ENCODE measurements at places on chromosomes 5 and 9. TPM values are rescaled to one million over a fixed set of nuclear protein-coding genes. Genes with fewer than 3 reads are reported as not detected.

- H3K4me1 ChIP-seq, result no peaks in the 10 kb centered on the region
- DNase-seq, result no peak
- no peak overlapping the region for H3K27ac ChIP-seq
- no peak overlapping the region for H3K4me3 ChIP-seq
- no peaks in the 10 kb centered on the region for H3K27me3 ChIP-seq
- H3K36me3 ChIP-seq, result no peaks in the 10 kb centered on the region
Measured at GRCh38 chr9:87236546-87236945, 261.1 kb upstream of the DAPK1 start.

- no peaks in the 10 kb centered on the region for H3K4me1 ChIP-seq
- no peak for DNase-seq
- H3K27ac ChIP-seq, result no peak overlapping the region
- H3K36me3 ChIP-seq, result no peaks in the 10 kb centered on the region
- no peaks in the 10 kb centered on the region for H3K27me3 ChIP-seq
Measured at GRCh38 chr5:61904730-61905129, 401.3 kb upstream of the KIF2A start.

GRCh38 chr9:36441966-36442365 lies 41.9 kb upstream of the RNF38 start:
- H3K36me3 ChIP-seq, result no peaks in the 10 kb centered on the region
- H3K27me3 ChIP-seq, result no peaks in the 10 kb centered on the region
- H3K4me3 ChIP-seq, result no peak overlapping the region
- H3K27ac ChIP-seq, result no peak overlapping the region
- DNase-seq, result no peak

DNA sequence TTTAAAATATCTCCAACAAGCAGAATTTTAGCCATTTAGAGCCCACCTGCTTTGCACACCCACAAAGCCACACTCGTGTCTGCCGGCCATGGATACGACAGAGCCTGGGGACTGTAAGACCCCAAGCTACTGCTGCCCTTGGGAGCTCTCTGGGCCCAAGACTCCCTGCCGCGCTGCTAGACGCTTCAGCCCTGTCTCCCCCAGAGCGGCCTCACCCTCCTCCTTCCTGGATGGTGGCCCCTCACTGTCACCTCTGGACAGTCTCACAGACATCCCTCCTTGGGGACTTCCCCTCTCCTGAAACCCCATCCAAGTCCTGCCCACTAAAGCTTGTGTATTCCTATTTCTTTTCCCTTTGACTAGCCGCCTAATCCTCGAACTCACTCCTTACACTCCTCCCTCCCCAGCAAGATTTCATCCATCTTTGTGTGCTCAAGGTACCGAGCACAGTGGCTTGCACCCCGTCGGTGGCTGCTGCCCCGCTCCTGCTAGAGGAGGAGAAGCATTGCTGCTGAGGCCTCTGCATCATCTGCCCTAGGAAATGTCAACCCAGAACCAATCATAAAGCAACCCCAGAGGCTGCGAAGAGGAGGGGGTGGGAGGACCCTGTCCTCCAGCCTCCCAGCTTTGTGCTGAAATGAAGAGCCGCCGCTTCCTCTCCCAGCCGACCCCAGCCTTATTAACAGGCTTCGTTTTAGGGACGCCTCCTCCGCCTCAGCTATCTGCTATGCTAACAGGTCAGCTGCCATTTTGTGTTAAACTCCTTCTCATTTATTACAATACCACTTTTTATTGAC lies 71.2 kb downstream of the CFAP77 start:
- H3K4me3 ChIP-seq, result no peak overlapping the region
- H3K4me1 ChIP-seq, result peaks cover under 1% of the 10 kb centered on the region
- H3K27ac ChIP-seq, result no peak overlapping the region
- no peaks in the 10 kb centered on the region for H3K27me3 ChIP-seq

DNA sequence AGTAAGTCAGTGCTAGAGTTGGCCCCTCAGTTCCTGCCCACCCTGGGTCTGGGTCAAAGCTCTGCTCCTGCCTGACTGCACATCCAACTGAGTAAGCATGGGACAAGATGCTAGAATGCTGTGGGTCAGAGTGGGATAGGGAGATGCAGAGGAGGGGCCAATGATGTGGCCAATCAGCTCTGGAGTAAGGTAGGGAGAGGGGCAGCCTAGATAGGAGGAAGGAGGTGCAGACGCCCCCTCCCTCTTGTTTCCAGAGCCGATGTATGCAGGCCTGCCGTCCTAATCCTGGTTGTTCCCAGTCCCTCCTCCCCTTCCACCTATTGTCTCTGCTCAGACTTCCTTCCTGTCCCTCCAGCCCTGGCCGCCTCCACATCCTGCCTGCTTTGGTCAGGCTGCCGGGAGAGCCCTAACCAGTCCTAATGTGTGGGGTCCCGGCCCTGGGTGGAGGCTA lies 1.3 kb downstream of the ARAP3 start:
- no peak overlapping the region for H3K27ac ChIP-seq
- peaks cover 16% of the 10 kb centered on the region for H3K4me1 ChIP-seq
- no peak overlapping the region for H3K4me3 ChIP-seq
- no peak for DNase-seq
- H3K27me3 ChIP-seq, result no peaks in the 10 kb centered on the region

DNA sequence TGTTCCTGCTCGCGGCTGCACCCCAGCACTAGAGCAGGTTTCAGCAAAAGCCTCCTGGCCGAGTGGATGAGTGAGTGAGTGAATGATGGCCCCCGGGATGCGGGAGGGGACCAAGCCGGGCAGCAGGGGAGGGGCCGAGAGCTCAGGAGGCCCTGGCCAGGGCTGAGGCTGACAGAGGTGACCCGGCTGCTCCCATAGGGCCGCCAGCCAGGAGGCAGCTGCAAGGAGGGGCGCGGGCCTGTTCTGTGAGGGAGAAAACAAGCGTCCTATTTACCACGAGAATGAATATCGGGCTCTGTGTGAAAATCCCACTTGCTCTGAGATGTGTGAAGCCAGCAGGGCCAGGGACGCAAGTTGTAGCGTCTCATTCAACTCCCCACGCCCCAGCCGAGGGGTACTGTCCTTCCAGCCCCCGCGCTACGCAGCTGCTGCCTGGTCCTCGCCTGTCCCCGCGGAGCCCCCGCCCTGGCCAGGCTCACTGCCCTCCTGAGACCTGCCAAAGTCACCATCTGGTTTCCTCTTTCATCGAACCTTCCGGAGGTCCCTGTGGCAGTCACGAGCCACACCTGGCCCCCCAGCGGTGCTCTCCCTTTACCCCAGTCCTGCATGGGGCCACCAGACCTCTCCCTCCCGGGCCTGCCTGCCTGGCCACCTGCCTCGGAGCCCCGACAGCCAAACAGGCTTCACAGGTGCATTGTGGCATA lies 38.8 kb downstream of the RASGEF1C start:
- H3K36me3 ChIP-seq, result no peaks in the 10 kb centered on the region
- H3K27ac ChIP-seq, result no peak overlapping the region
- no peaks in the 10 kb centered on the region for H3K27me3 ChIP-seq
- no peak for DNase-seq
- no peak overlapping the region for H3K4me3 ChIP-seq

DNA sequence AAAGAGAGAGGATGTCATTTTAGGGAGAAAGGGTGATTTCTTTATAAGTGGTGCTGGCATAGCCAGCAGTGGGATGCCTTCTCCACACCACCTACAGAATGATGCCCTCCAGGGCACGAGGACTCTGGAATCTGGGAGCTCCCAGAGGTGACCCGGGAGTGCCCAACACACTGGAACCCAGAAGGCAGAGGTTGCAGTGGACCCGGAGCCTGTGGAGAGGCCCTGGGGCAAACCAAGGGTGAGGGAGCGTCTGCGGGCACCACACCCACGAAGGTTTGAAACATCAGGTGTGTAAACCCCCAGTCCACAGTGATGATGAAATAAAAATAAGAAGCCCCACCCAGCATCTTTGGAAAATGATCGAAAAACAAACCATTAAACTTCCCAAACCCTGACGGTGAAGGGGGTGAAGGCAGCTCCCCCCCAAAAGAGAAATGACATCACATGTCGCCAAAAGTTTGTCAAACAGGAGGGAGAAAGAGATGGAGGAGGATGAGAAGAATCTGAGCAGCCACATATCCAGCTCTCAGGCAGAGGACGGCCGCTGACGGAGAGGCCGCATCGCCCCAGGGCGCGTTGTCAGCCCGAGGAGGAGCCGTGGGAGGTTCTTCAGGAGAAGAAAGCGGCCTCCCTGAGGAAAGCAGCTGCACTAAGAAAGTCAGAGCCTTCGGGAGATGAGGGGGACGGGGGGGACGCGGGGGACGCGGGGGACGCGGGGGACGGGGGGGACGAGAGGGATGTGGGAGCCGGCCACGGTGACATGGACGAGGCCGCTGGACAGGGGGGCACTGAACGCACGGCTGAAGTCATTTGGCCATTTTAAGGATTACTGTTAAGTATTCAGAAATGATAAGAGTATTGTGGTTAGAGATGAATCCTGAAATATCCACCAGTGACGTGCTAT lies 43.1 kb upstream of the NSMF start:
- no peaks in the 10 kb centered on the region for H3K4me1 ChIP-seq
- no peak overlapping the region for H3K27ac ChIP-seq
- H3K36me3 ChIP-seq, result no peaks in the 10 kb centered on the region
- H3K27me3 ChIP-seq, result no peaks in the 10 kb centered on the region
- no peak overlapping the region for H3K4me3 ChIP-seq

DNA sequence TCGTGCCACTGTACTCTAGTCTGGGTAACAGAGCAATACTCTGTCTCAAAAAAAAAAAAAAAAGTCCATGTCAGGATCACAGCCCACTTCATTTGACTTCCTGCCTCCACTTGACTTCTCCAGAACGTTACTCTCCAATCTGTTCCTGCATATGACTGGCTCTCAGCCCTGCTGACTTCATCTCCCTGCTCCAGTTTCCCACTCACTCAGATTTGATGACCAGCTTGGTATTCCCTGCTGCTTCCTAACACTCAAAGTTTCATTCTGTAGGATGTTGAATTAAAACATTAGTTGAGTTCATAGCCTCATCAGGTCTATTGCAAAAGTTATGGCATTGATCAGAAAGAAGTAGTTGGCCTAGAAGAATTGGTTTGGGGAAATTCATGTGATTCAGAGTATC lies 52.3 kb downstream of the UGCG start:
- no peaks in the 10 kb centered on the region for H3K4me1 ChIP-seq
- H3K27me3 ChIP-seq, result no peaks in the 10 kb centered on the region
- no peak for DNase-seq
- no peaks in the 10 kb centered on the region for H3K36me3 ChIP-seq
- no peak overlapping the region for H3K27ac ChIP-seq
- no peak overlapping the region for H3K4me3 ChIP-seq

- H3K27me3 ChIP-seq, result no peaks in the 10 kb centered on the region
- no peak for DNase-seq
- no peak overlapping the region for H3K27ac ChIP-seq
- no peak overlapping the region for H3K4me3 ChIP-seq
Measured at GRCh38 chr5:107324071-107324470, 346.7 kb downstream of the EFNA5 start.

DNA sequence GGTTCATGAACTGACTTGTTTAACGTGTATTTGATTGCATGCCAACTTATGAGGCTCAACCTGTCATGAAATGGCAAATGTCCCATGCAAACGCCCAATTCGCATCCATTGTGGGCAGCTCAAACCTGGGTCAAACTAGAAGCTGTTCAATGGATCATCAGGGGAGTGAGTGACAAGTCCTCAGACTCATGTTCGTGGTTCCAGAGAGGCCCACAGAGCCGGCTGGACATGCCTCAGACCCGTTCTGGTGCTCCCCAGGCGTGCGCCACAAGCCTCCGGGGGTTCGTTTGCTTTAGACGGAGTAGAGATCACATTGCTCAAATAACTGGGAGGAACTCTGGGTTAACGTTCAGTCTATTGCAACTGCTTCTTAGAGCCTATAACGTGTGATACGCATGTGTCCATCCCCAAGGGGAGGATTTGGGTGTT lies 15.0 kb downstream of the GFI1B start:
- no peaks in the 10 kb centered on the region for H3K36me3 ChIP-seq
- H3K4me1 ChIP-seq, result no peaks in the 10 kb centered on the region
- H3K27ac ChIP-seq, result no peak overlapping the region
- DNase-seq, result no peak
- H3K4me3 ChIP-seq, result no peak overlapping the region

- no peak for DNase-seq
- no peaks in the 10 kb centered on the region for H3K36me3 ChIP-seq
- no peak overlapping the region for H3K4me3 ChIP-seq
- H3K27me3 ChIP-seq, result no peaks in the 10 kb centered on the region
Measured at GRCh38 chr5:133697536-133698258, 85.4 kb upstream of the FSTL4 start.

GRCh38 chr9:80615964-80616363 lies 1044.2 kb downstream of the TLE4 start:
- no peak for DNase-seq
- no peaks in the 10 kb centered on the region for H3K4me1 ChIP-seq
- H3K27ac ChIP-seq, result no peak overlapping the region
- H3K27me3 ChIP-seq, result no peaks in the 10 kb centered on the region
- H3K36me3 ChIP-seq, result no peaks in the 10 kb centered on the region

- DNase-seq, result no peak
- H3K4me3 ChIP-seq, result no peak overlapping the region
- no peaks in the 10 kb centered on the region for H3K36me3 ChIP-seq
- H3K27ac ChIP-seq, result no peak overlapping the region
Measured at GRCh38 chr9:68983522-68984424, 30.1 kb downstream of the PRKACG start.

- H3K27me3 ChIP-seq, result no peaks in the 10 kb centered on the region
- no peaks in the 10 kb centered on the region for H3K36me3 ChIP-seq
- no peak overlapping the region for H3K27ac ChIP-seq
- no peak for DNase-seq
- H3K4me3 ChIP-seq, result no peak overlapping the region
Measured at GRCh38 chr9:20788526-20789451, 104.7 kb downstream of the FOCAD start.

DNA sequence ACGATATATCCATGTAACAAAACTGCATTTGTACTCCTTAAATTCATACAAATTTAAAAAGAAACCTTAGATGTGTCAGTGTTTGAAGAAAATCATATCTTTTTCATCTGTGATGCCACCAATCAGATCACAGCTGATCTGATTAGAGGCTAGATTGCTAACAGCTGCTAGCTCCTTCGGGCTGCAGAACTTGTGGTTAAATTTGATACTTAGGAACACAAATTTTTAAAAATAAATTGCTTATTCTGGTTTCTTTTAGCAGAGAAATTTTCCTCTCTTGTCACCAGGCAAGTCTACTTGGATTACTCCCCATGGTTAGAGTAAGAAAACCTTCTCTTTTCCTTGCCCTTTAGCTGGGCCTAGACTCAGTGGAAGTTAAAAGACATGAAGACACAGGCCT lies 94.6 kb upstream of the RANBP6 start:
- peaks cover 5% of the 10 kb centered on the region for H3K4me1 ChIP-seq
- H3K4me3 ChIP-seq, result no peak overlapping the region
- H3K27me3 ChIP-seq, result no peaks in the 10 kb centered on the region
- DNase-seq, result no peak
- no peaks in the 10 kb centered on the region for H3K36me3 ChIP-seq

The ANKRD34B gene
- total RNA-seq, result not detected

The TLX3 gene
- not detected for total RNA-seq

The HRCT1 gene
- not detected for total RNA-seq

The EPB41L4A gene
- 0.30 TPM for total RNA-seq

The PCDHAC2 gene
- not detected for total RNA-seq

The CD14 gene
- 10.1 TPM for total RNA-seq

The SPINK5 gene
- not detected for total RNA-seq

The CAVIN4 gene
- total RNA-seq, result 0.07 TPM

The SHOC1 gene
- total RNA-seq, result not detected

The PALM2AKAP2 gene
- total RNA-seq, result not detected

The DNM1 gene
- 1.2 TPM for total RNA-seq

The SLC6A19 gene
- not detected for total RNA-seq
